ENCODE measurements at places on chromosomes 2 and 18. TPM values are rescaled to one million over a fixed set of nuclear protein-coding genes. Genes with fewer than 3 reads are reported as not detected.

DNA sequence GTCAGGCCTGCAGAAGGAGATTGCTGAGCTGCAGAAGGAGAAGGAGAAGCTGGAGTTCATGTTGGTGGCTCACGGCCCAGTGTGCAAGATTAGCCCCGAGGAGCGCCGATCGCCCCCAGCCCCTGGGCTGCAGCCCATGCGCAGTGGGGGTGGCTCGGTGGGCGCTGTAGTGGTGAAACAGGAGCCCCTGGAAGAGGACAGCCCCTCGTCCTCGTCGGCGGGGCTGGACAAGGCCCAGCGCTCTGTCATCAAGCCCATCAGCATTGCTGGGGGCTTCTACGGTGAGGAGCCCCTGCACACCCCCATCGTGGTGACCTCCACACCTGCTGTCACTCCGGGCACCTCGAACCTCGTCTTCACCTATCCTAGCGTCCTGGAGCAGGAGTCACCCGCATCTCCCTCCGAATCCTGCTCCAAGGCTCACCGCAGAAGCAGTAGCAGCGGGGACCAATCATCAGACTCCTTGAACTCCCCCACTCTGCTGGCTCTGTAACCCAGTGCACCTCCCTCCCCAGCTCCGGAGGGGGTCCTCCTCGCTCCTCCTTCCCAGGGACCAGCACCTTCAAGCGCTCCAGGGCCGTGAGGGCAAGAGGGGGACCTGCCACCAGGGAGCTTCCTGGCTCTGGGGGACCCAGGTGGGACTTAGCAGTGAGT, 19.4 kb downstream of the FOSL2 start:
- DNase-seq, result peak; percentile 18

DNA sequence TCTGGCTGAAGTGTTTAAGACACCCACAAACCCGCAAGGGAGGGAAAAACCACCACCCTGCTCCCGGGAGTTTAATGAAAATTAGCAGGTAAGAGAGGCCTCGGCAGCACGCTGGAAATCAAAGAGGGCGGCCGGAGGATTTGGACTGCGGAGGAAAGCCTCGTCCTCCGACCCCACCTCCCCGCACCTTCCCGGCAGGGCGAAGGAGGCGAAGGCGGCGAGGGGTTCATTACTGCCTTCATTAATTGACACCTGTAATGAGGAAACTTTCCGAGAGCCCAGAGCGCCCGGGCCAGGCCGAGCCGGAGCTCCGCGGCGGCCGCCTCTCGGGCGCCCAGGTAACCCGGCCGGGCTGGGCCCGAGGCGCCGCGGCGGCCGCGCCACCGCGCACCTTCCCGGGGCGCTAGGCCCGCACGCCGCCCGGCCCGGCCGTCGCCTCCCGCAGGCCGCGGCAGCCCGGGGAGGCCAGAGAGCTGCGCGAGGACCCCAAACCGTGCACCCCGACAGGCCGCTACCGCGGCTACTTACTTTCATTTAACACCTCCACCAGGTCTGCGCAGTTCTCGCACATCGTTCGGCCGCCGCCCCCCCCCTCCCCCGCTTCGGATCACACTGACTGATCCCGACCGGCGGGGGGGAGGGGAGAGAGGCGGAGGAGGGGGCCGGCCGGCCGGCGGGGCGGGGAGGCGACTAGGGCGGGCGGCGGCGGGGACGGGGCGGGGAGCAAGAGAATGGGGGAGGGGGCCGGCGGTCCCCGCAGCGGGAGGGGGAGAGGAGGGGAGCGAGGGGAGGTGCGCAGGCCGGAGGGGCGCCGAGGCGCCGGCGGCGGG, 550 bp downstream of the USP34 start:
- DNase-seq, result peak; percentile 88

DNA sequence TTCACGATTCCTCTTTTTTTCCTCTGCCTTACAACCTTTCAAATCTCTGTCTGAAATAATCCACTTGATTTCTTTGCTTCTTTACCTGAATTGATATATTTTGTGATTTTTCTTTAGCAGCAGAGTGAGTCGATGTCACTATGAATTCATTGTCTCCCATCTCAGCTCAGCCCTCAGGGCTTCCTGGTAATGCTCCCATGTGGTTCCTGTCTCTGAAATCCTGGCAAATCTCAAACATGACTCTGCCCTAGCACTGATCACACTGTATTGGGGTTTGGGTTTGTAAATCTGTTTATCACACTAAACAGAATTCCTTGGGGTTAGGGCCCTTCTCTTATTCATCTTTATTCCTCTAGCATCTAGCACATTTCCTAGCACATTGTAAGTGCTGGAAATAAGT, 43.0 kb upstream of the MSTN start:
- DNase-seq, result no peak

- no peak for DNase-seq
Observed at GRCh38 chr2:240898731-240899467, 2.9 kb upstream of the MAB21L4 start.

GRCh38 chr2:198966269-198966668, 491.5 kb downstream of the SATB2 start:
- DNase-seq, result no peak

- no peak for DNase-seq
Observed at GRCh38 chr2:88192613-88193012, 22.5 kb downstream of the THNSL2 start.

GRCh38 chr2:95284886-95285541, 10.8 kb downstream of the PROM2 start:
- no peak for DNase-seq

- no peak for DNase-seq
Observed at GRCh38 chr2:25420820-25421237, 79.1 kb upstream of the DNMT3A start.

DNA sequence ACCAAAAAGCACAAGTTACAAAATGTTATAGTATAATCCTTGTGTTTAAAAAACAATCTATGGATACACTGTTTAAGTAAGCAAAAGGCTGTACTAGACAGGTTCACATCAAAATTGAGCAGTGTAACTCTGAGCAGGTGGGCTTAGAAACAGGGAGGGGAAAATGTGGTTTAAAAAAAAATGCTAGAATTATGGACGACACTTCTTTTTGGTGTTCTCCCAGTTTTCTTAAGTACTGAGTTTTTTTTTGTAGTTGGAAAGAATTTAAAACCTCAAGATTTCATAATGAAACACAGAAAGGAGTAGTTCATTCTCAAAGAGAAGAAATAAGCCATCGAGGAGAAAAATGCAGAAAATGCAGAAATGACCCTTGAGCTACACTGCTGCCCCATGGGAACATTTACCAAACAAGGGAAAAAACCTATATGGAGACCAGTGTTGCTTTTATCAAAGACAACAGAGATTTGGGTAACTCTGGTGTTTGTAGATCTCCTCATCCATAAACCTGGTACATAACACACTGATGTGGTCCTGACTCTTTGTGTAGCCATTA, 100.7 kb downstream of the MYO5B start:
- no peak for DNase-seq

- DNase-seq, result no peak
Observed at GRCh38 chr2:215583881-215584280, 148.0 kb upstream of the FN1 start.

- no peak for DNase-seq
Observed at GRCh38 chr2:100460904-100461530, 9.3 kb upstream of the NMS start.

DNA sequence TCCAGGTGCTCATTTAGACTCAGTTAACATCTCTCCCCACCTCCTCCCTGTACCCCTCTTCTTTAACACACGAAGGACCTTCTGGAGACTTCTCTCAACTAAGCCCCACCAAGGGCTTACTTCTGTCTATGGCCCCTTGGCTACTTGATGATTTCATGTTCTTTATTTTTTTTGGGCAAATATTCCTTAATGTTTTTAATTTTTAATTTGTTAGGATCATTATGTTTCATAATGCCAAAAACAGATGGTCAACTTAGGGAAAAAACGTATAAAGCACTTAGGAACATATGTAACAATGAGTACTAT, 25.9 kb downstream of the IL37 start:
- DNase-seq, result no peak

DNA sequence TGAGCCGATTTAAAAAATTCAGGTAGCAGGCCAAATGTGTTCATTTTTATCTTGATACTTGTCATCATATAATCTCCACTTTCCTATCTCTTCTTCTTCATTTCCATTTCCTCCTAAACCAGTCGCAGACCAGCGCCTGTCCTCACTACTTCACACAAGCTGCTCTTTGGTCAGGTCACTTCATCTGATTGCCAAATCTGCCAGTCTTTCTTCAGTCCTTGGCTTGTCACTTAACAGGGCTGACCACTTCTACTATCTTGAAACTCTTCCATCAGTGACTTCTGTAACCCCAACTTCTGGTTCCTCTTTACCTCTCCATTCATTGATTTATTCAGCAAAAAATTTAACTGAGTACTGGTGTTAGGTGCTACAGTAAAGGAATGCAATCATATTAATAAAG, 18.0 kb upstream of the SPRED2 start:
- DNase-seq, result no peak

- DNase-seq, result no peak
Observed at GRCh38 chr2:136013136-136013685, 27.8 kb upstream of the DARS1 start.

- no peak for DNase-seq
Observed at GRCh38 chr2:65541773-65542172, 109.4 kb upstream of the SPRED2 start.

GRCh38 chr2:121033461-121033996, 251.5 kb downstream of the TFCP2L1 start:
- DNase-seq, result no peak

- DNase-seq, result no peak
Observed at GRCh38 chr2:174697255-174697654, 67.0 kb downstream of the CHRNA1 start.

DNA sequence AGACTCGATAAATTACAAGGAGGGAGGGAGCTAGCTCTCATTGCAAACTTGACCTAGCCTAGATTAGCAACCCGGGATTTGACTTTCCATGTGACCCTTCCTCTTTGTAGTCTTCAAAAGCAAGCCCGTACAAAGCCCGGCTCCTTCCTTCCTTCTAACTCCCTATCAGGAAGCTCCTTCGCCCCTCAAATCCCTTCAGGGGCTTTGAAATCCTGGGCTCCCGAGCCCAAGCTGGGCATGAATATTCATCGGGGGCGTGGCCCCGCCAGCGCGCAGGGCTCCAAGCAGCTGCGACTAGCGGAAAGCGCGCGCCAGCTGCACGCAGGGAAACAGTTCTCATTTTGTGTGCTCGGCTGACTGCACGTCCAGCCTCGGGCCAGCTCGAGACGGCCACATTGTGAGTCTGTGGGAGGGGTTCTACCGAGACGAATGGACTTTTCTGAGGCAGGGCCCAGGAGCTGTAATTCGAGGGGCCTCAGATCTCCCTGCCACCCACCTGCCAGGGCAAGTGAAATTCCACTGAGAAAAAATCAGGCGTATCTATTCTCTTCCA, 84.0 kb upstream of the PELI1 start:
- peak; percentile 61 for DNase-seq

DNA sequence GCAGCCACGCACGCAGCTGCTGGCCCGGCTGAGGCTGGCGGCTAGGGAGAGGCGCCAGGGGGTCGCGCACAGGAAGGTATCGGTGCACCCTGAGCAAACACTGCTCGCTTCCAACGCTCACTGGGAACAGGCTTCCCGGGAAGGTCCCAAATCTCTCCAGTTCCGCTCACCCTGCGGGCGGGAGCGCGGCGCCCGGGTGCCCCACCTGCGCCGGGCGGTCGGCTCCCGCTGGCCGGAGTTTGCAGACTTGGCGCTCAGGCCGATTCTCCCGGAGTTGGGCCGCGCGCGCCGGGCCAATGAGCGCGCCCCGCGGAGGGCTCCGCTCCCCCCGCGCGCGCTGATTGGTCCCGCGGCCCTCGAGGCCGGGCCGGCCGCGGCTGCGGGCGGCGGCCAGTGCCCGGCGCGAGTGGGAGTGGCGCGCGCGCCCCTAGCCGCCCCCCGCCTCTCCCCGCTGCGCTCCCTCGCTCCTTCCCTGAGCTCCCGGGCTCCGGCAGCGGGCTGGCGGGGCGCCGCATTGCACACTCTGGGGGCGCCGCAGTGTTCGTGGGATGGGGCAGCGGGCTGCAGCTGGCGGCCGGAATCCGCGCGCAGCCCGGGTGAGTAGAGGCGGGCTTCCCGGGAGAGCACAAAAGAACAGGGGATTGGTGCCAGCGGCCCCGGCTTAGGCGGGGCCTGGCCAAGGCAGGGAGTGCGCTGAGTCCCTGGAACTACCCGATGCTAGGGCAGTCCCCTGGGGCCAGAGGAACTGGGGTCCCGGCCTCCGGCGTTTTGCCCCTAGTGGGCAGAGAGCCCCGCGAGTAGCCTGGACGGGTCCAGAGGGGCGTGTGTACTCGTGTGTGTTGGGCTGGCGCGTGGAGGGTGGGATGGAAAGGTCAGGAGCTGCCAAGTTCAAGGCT, at the start of gene LYPD6:
Gene LYPD6, plus strand, starts transcription at position 461 of the 896 bp plus-strand sequence. CDS start 107,122 bp downstream, outside the sequence.
- peak; percentile 11 for DNase-seq

GRCh38 chr2:188078534-188078933, 213.1 kb upstream of the GULP1 start:
- no peak for DNase-seq

GRCh38 chr18:3816610-3817363, 366.8 kb downstream of the TGIF1 start:
- no peak for DNase-seq

ZNF385B gene
- 9.7 TPM for total RNA-seq

ZAP70 gene
- not detected for total RNA-seq

DCAF17 gene
- 8.8 TPM for total RNA-seq

TUBB8B gene
- not detected for total RNA-seq

CENPA gene
- 0.22 TPM for total RNA-seq

NEB gene
- total RNA-seq, result 7,278 TPM

CDK15 gene
- total RNA-seq, result 0.29 TPM

WBP1 gene
- 17.5 TPM for total RNA-seq

TSPYL6 gene
- not detected for total RNA-seq

ADD2 gene
- total RNA-seq, result 0.20 TPM

IL36RN gene
- not detected for total RNA-seq

CYBRD1 gene
- 49.0 TPM for total RNA-seq

AMER3 gene
- total RNA-seq, result not detected

TUBA3E gene
- total RNA-seq, result not detected

SCYGR7 gene
- not detected for total RNA-seq

Measured in gastrocnemius medialis (tissue), 4 donors.